Daoy (cell line): ENCODE measurements at places on chromosomes 6 and 20.

DNA sequence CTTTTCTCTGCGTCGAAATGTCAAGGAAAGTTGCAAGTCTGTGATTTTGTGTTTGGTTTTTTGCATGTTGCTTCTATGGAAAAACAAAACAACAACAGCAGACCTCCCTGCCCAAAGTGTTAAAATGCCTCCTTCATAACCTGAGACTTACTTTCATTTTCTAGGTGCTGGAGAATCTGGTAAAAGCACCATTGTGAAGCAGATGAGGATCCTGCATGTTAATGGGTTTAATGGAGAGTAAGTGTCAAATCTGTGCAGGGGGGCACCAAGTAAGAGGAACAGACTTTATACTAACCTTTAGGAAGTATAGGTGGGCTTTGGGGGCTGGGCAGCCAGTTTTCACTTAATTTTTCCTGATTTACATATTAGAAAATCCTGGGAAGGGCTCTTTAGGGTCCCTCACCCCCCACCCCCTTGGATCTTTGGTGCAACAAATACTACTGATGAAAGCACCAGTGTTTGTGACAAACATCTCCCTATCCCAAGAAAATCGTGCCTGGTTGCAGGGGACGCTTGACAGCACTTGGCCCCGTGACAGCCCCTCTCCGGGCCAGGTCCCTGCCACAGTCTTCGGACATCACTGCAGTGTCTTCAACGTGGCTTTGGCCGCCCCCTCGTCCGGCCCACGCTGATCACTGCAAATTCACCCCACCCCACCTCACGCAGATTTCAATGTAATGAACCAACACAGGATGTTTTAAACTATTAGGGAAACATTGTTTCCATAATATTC is 43.1 kb downstream of the GNAS start:
- DNase-seq, result no peak

- no peak for DNase-seq
Observed at GRCh38 chr6:161169035-161169434, 104.8 kb downstream of the AGPAT4 start.

GRCh38 chr6:73078908-73079610 is 146.2 kb downstream of the KHDC1L start:
- DNase-seq, result no peak

DNA sequence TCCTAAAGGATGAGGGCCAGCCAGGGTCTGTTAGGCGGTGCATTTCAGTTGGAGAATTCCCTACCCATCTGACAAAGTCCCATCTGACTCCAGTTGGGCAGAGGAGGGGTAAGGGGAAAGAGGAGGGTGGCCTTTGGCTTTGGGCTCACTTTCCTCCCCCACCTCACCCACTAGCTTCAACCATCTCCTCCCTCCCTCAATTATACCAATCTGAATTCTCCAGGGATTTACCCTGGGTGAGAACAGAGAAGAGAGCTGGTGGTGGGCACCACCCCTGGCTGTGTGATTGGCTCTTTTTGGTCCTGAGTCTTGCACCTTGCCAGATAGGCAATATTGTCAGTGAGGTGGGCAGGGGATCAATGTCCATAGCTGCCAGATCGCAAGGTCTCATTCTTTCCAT is 3.2 kb downstream of the HMGA1 start:
- no peak for DNase-seq

- DNase-seq, result no peak
Observed at GRCh38 chr6:31285982-31286381, 14.1 kb upstream of the HLA-C start.

- DNase-seq, result peak; percentile 65
Observed at GRCh38 chr20:50837532-50838321, 42.9 kb downstream of the BCAS4 start.

- DNase-seq, result no peak
Observed at GRCh38 chr6:105442369-105442768, 39.5 kb upstream of the PREP start.

DNA sequence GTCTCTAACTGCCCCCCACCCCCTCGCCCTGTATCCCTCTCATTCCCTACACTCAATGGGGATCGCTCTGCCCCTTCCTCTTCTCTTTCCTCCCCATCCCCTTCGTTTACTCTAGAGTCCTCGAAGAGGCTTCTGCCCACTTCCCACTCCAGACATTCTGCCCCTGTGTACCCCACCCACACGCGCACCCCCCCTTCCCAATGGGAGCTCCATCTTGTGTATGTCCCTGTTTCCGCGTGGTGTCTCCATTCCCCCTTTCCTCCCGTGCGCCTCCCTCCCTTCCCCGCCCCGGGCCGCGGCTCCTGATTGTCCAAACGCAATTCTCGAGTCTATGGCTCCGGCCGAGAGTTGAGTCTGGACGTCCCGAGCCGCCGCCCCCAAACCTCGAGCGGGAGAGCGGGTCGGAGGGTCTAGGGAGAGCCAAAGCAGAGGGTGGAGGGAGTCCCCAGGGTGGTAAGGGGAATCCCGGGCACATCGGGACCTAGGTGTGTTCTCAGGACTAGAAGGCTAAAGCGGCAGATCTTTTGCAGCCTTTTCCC is 679 bp upstream of the RING1 start:
- DNase-seq, result peak; percentile 69

- no peak for DNase-seq
Observed at GRCh38 chr20:24701668-24702067, 232.2 kb downstream of the SYNDIG1 start.

GRCh38 chr20:14264869-14265268 is 72.5 kb downstream of the FLRT3 start:
- no peak for DNase-seq

DNA sequence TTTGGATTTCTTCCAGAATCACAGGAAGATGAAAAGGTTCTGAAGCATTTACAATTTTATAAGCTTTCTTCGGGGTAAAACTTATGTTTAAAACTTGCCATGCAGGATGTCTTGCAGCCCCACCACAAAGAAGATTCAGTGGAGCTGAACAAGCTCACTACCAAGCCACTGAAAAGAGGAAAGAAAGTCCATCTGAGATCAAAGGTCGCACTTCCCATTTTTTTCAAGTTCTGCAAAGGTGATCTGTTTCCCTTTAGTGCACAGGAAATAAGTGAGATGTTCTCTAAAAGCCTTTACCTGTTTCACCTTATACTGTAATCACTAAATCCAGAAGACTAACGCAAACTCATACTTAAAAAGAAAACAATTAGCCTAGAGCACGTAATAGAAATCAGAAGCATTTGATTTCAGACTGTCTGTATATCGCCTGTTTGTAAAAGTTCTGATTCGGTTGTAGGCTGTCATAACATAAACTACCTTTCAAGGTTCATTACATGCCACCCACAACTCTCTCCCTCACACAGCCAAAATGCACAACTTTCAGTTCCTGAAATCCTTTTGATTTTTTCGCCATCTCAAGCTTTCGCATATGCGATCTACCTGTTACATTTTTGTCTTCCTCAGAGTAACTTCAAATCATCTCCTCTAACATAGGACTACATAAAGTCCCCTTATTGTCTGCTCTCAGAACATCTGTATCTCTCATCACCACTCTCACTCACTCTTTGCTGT is 1.8 kb downstream of the ECHDC1 start:
- DNase-seq, result no peak

DNA sequence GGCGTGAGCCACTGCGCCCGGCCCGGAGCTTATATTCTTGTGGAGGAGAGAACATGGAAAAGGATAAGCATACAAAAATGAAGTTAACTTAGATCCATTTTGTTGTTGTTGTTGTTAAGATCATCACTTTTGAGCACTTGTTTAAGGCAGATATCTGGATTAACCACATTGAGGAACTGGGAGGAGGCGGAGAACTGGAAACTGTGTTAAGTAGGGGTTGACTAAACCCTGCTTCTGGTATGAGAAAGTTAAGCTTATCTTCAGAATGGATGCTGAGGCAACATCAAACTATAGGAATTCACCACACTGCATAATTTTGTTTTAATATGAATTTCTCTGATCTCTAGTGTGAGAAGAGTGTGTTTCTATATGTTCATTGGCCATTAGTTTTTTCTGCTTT is 57.6 kb downstream of the GCNT2 start:
- DNase-seq, result no peak

DNA sequence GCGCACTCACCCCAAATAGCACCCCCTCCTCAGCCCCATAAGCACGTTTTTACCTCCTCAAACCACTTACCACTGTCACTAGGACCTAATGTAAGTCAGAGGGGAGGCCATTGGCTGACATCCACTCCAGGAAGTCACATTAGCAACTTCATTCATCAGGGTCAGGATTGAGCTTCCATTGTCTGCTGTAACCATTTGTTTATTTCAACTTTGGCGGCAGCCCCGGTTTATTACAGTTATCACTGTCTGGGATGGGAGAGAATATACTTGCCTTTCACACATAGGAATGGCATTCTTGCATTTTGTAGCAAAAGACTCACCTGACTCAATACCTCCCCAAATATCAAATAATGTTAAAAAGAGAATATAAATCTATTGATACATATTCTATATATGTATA is 38.3 kb downstream of the MAFB start:
- peak; percentile 32 for DNase-seq

DNA sequence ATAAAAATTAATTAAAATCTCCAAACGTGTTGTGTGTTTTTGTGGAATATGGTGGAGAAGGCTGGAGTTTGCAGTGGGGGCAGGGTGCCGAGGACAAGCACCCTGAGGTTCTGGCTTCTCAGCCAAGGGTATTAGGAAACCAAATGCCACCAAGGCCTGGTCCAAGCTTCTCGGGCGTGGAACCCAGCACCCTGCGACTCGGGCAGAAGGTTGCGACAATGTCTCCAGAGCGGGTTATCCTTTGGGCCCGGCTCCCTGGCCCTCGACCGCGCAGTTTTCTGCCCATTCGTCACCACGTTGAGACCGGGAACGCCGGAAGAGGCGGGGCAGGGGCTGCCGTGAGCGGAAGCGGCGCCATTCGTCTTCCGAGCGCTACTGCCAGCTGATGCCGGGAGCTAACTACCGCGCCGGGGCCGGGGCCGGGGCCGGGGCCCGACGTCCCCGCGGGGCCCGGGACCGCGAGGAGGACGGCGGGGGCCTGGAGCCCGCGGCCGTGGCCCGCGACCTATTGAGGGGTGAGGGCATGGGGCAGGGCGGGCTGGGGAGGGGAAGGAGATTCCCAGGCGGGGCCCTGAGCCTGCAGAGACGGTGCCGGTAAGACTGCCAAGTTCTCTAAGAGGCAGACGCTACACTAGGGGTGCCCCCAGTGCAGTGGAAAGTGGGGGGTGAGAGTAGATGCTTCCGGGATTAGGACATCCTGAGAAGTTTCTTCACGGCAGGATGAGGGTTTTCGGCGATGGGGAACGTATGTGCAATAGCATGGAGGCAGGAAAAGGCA is at the start of gene RRP36:
TSS of gene RRP36 (plus strand) at position 354 of the 778 bp plus-strand sequence. CDS start at position 386, 32 bp downstream.
- peak; percentile 90 for DNase-seq

DNA sequence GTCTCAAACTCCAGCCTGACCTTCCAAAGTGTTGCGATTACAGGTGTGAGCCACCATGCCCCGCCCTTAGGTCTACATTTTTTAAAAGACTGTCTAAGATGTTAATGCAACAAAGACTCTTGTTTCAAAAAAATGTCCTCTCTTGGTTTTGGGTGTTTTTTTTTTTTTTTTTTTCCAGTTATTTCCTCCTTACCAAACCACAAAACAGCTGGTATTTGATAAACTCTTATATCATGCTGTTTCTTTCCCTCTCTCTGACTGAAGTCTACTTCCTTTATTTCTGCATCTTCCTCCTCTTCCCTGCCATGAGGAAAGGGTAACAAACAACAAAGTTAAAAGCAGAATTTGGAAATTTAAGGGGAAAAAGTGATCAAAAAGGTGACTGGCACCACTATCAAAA is 21.2 kb downstream of the STK38 start:
- DNase-seq, result no peak

GRCh38 chr20:24684421-24684871 is 215.0 kb downstream of the SYNDIG1 start:
- DNase-seq, result no peak

GRCh38 chr6:56076033-56076432 is 171.3 kb downstream of the COL21A1 start:
- DNase-seq, result no peak

DNA sequence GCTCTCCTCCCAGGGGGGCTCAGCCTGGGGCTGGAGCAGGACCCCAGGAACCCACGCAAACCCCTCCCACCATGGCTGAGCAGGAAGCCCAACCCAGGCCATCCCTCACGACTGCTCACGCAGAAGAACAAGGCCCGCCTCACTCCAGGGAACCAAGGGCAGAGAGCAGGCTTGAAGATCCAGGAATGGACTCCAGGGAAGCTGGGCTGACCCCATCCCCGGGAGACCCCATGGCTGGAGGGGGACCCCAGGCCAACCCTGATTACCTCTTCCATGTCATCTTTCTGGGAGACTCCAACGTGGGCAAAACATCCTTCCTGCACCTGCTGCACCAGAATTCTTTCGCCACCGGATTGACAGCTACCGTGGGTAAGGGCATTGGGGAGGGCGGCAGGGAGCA is 24.7 kb downstream of the RAB44 start:
- no peak for DNase-seq
